Mononuclear cell (primary cell): ENCODE measurements at places on chromosomes 2 and 18. TPM values are rescaled to one million over a fixed set of nuclear protein-coding genes. Genes with fewer than 3 reads are reported as not detected.

NEUROD1 gene
- total RNA-seq, result not detected

LOXHD1 gene
- total RNA-seq, result 0.63 TPM

TTN gene
- 47.6 TPM for total RNA-seq

ABCG5 gene
- not detected for total RNA-seq

UGT1A9 gene
- not detected for total RNA-seq

GAREM1 gene
- under 0.01 TPM for total RNA-seq

IL36G gene
- total RNA-seq, result not detected
